ENCODE measurements at places on chromosomes 2 and 18.

GRCh38 chr2:223854741-223855140, 17.4 kb upstream of the AP1S3 start:
- no peak for ATAC-seq

DNA sequence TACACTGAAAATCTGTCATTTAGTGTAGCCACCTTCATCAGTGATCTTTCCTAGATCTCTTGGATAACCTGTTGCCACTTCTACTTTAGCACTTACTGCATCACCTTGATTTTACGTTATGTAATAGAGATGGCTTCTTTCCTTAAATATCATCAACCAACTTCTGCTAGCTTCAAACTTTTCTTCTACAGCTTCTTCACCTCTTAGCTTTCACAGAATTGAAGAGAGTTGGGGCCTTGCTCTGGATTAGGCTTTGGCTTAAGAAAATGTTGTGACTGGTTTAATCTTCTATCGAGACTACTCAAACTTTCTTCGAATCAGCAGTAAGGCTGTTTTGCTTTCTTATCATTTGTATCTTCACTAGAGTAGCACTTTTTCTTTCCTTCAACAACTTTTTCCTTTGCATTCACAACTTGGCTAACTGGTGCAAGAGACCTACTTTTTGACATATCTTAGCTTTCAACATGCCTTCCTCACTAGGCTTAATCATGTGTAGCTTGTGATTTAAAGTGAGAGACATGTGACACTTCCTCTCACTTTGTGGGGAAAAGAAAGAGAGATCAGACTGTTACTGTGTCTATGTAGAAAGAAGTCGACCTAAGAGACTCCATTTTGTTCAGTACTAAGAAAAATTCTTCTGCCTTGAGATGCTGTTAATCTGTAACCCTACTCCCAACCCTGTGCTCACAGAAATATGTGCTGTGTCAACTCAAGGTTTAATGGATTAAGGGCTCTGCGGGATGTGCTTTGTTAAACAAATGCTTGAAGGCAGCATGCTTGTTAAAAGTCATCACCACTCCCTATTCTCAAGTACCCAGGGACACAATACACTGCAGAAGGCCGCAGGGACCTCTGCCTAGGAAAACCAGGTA, 99.6 kb downstream of the ATL2 start:
- ATAC-seq, result no peak

GRCh38 chr18:55863876-55864275, 275.9 kb upstream of the TCF4 start:
- ATAC-seq, result no peak

DNA sequence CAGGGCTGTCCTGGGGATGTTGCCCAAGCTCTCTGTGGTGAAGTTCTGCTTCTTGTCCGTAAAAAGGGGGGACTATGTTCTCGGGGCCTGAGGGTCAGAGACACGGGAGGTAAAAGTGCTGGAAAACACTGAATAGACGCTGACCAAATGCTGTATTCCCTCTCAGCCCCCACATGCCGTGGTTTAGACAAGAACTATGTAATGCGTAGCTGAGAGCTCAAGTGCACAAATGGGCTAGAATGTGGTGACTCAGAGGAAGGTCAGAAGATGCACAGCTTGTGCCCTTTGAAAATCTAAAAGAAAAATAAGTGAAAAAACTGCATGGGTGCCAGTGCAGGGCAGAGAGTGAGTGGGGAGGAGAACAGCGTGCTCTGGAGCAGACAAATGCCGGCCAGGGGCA, 80.3 kb upstream of the MAP4K4 start:
- no peak for ATAC-seq

DNA sequence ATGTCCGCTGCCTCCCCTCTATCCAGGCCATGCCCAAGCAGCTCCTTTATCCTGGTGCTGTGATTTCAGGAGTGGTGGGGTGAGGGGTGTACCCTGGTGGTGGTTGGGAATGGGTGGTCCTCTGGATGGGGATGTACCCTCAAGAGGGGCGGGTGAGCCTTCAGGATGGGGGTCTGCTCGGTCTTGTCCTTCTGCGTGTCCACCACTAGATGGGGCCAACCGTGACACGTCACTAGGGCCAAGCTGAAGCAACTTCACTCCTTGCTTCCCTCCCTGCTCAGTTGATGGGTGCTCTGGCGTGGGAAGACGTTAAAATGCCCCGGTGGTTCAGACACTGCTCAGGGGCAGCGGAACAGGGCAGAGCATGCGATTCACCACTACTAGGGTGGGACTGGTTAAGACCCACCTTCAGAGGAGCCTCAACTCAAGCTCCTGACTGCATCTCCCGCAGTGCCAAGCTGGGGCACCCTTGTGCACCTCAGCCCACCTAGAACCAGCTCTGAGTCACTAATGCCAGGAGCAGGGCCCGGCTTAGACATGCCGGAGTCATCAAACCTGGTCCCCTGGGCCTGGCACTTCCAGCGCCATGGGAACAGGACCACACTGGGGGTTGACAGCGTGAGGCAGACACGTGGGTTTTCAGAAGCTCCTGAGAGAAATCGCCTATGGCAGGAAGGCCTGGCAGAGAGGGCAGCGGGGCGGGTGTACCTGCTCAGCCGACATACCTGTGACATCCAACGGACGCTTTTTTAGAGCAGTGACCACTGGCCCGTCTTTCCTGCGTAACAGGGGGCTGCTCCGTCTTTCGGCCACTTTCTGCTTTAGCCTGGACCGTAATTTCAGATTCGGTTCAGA, 256.7 kb downstream of the HDAC4 start:
- ATAC-seq, result peak; percentile 17

- ATAC-seq, result no peak
Measured at GRCh38 chr2:37472959-37473358, 128.5 kb downstream of the QPCT start.

- ATAC-seq, result no peak
Measured at GRCh38 chr2:198630384-198630783, 826.0 kb downstream of the PLCL1 start.

GRCh38 chr2:172281648-172282570, 145.5 kb upstream of the ITGA6 start:
- no peak for ATAC-seq

DNA sequence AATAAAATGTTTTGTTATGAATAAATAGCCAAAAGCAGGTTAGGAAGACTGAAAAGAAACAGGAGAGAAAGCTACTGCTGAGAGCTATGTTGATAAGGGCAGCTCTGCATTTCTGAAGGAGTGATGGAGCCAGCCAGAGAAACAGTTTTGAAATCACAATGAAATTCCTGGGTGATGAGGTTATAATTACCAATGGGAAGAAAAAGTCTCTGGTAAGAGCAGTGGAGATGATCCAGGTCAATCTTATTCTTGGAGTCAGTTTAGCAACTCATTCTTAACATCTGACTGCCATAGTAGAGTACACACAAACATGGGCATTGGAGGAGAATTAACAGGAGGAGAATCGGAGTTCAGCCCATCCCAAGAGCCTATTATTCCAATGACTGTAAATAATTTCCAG, 2.4 kb downstream of the ALKAL2 start:
- no peak for ATAC-seq

GRCh38 chr2:42169874-42170521, 845 bp downstream of the EML4 start:
- ATAC-seq, result no peak

DNA sequence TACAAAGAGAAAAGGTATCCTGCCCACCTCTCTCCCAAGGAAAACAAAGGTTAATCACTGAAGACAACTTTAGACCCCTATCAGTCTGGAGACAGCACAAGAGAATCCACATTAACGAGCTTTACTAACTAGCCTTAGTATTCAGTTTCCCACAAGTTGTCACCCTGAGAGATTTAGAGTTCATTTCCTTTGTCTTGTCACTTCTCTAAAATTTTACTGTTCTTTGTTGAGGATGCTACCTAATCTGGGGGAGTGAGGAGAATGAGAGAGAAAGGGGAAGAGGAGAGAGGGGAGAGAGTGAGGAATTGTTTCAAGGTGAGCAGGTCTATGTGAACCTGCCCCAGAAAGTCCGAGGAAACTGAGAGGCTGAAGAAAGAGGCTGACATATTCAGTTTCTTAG, 28.4 kb downstream of the C2orf76 start:
- no peak for ATAC-seq

GRCh38 chr2:33000986-33001385, 54.2 kb downstream of the LTBP1 start:
- ATAC-seq, result no peak

GRCh38 chr2:7165736-7166135, 248.5 kb downstream of the RNF144A start:
- no peak for ATAC-seq

GRCh38 chr2:25313711-25314513, 27.8 kb downstream of the DNMT3A start:
- ATAC-seq, result no peak

GRCh38 chr18:8999872-9000271, 102.6 kb upstream of the NDUFV2 start:
- ATAC-seq, result no peak

DNA sequence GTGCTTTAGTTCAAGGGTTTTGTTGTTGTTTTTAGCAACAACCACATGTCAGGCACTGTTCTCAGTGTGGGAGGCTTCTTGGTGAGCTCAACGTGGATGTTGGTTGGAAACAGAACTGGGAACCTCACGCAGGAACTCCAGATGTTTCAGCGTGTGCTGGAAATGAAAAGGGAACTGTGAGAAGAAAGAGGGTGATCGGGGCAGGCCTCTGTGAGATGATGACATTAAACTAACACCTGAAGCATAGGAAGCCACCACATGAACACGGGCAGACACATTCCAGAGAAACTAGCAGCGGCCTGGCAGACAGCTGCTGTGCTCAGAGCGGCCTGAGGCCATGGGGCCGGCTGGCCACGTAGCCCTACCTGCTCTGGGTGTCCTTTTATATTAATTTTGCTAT, 66.4 kb downstream of the COA5 start:
- no peak for ATAC-seq

DNA sequence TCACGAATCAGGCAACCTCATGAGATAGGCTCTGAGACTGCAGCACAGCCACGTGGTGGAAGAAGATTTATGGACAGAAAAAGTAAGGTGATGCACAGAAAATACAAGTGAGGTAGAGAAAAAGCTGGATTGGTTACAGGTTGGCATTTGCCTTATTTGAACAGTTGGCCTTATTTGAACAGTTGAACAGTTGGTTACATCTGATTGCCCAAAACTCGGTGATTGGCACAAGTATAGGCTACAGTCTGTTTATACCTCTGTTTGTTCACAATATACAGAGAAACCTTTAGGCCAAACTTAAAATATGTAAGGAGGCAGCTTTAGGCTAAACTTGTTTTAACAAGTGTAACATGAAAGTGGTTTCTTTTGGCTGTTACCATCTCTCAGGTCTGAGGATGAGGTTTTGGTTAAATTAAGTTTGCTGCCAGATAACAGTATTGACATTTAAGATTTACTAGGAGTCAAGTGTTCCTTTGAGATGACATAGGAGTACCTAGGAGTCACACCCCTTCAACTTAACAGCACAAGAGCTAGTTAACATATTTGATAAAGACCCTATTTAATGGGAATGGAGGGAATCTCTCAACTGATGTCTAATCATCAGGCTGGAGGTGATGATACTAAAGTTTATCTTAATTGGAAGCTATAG, 16.5 kb upstream of the GPR155 start:
- no peak for ATAC-seq

- ATAC-seq, result peak; percentile 5
Measured at GRCh38 chr2:74221604-74222299, 23.3 kb downstream of the MTHFD2 start.

GRCh38 chr2:236794176-236794957, 224.7 kb downstream of the ACKR3 start:
- peak; percentile 46 for ATAC-seq

- no peak for ATAC-seq
Measured at GRCh38 chr2:17892770-17893534, 14.5 kb downstream of the KCNS3 start.

- ATAC-seq, result peak; percentile 75
Measured at GRCh38 chr2:217929757-217930707, 72.8 kb downstream of the TNS1 start.

DNA sequence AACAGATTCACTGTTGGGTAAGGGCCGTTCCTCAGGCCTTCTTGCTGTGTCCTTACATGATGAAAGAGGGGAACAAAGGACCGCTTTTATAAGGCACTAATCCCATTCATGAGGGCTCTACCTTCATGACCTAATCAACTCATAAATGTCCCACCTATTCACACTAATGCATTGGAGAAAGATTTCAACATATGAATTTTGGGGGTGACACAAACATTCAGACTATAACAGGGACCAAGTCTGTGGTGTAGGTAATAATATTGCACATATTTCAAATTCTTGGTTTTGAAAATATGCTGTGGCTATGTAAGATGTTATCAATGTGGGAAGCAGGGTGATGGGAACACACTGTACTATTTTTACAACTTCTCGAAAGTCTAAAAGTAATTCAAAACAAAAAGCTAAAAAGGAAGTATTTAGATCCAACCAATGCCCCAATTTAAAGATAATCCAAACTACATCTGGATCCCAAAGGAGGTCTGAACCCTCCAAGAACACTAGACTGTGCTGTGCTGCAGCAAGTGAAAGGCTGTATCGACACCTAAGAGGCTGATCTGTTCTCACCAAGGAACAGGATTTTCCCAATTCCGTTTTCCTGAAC, 82.4 kb upstream of the TGIF1 start:
- no peak for ATAC-seq

- ATAC-seq, result no peak
Measured at GRCh38 chr2:120609826-120610395, 125.8 kb upstream of the GLI2 start.

DNA sequence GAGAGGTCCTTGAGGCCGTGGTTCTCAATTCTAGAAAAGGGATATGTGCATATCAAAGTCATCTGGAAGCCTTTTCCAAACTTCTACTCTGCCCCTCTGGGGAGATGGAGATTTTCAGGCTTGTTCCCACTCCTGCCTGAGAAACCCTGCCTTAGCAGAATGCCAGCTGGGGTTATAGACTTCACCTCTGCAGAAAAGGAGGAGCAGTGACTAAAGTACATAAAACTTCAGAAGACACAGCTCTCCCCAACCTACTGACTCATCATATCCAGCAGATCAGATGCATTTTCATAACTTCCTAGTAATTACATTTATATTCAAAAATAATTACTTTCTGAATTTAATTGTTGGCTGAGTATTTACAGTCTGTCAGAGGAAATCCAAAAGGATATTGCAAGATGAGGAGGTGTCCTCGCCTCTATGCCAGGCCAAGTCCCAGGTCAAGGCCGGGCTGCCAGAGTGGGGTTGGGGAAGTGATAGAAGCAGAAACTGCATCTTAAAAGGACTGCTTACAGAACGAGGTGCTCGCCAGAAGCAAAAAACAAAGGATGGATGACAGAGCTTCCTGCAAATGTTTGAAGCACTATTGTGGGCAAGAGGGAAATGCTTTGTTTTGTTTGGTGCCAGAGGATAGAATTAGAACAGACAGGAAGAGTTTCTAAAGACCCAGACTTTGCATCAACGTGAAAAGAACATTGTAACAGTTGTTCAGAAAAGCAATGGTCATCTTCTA, 75.6 kb upstream of the APCDD1 start:
- ATAC-seq, result no peak

All from esophagus mucosa (tissue), 1 donor.